Heart left ventricle (tissue), 16 donors: ENCODE measurements at places on chromosomes 16 and 17. TPM values are rescaled to one million over a fixed set of nuclear protein-coding genes. Genes with fewer than 3 reads are reported as not detected.

- no peaks in the 10 kb centered on the region for H3K36me3 ChIP-seq
- no peaks in the 10 kb centered on the region for H3K4me1 ChIP-seq
- H3K4me3 ChIP-seq: no peak overlapping the region
- no peak for DNase-seq
- H3K27ac ChIP-seq: no peak overlapping the region
- no peaks in the 10 kb centered on the region for H3K27me3 ChIP-seq
Measured at GRCh38 chr17:39114723-39115122, 36.7 kb downstream of the PLXDC1 start.

GRCh38 chr16:71837150-71837549 is 8.6 kb upstream of the ATXN1L start:
- H3K36me3 ChIP-seq: no peaks in the 10 kb centered on the region
- no peak overlapping the region for H3K27ac ChIP-seq
- H3K27me3 ChIP-seq: no peaks in the 10 kb centered on the region
- no peaks in the 10 kb centered on the region for H3K4me1 ChIP-seq
- no peak for DNase-seq

ASIC2 gene
- not detected for total RNA-seq

SLFN12L gene
- 0.48 TPM for total RNA-seq

CYB5B gene
- total RNA-seq: 58.2 TPM
